ENCODE measurements at places on chromosomes 13 and 19. TPM values are rescaled to one million over a fixed set of nuclear protein-coding genes. Genes with fewer than 3 reads are reported as not detected.

PCSK4 gene
- total RNA-seq, result 0.89 TPM

EFNA2 gene
- total RNA-seq, result not detected

ZNF443 gene
- total RNA-seq, result 1.9 TPM

ABHD17A gene
- 61.5 TPM for total RNA-seq

DUXA gene
- not detected for total RNA-seq

SPC24 gene
- total RNA-seq, result 8.6 TPM

AKAP8 gene
- 19.8 TPM for total RNA-seq

ZNF69 gene
- 3.6 TPM for total RNA-seq

PTGIR gene
- 3.8 TPM for total RNA-seq

CFAP97D2 gene
- total RNA-seq, result not detected

SIRT2 gene
- total RNA-seq, result 99.8 TPM

OR7G3 gene
- not detected for total RNA-seq

RNF6 gene
- 19.7 TPM for total RNA-seq

PVR gene
- 38.0 TPM for total RNA-seq

NLRP9 gene
- total RNA-seq, result not detected

VSTM1 gene
- not detected for total RNA-seq

EDDM13 gene
- not detected for total RNA-seq

EBI3 gene
- total RNA-seq, result 0.73 TPM

APOC4 gene
- total RNA-seq, result not detected

CLIP3 gene
- total RNA-seq, result 3.6 TPM

VSTM2B gene
- not detected for total RNA-seq

NKG7 gene
- total RNA-seq, result 3.5 TPM

KCNN4 gene
- 0.41 TPM for total RNA-seq

KANK3 gene
- total RNA-seq, result 20.5 TPM

RNF113B gene
- total RNA-seq, result not detected

FFAR1 gene
- total RNA-seq, result not detected

APLP1 gene
- 20.5 TPM for total RNA-seq

TSHZ3 gene
- 3.5 TPM for total RNA-seq

SWSAP1 gene
- total RNA-seq, result 1.9 TPM

DAZAP1 gene
- total RNA-seq, result 88.4 TPM

TECR gene
- 77.4 TPM for total RNA-seq

SYCN gene
- not detected for total RNA-seq

TJP3 gene
- total RNA-seq, result 0.62 TPM

ZNF667 gene
- 7.0 TPM for total RNA-seq

NCR1 gene
- not detected for total RNA-seq

TEX26 gene
- total RNA-seq, result not detected

DEDD2 gene
- total RNA-seq, result 16.7 TPM

GPR18 gene
- not detected for total RNA-seq

NEK3 gene
- 6.6 TPM for total RNA-seq

PROZ gene
- total RNA-seq, result not detected

ZGLP1 gene
- 0.65 TPM for total RNA-seq
